ENCODE measurements at places on chromosomes 5 and 9.

- no peak for DNase-seq
Measured at GRCh38 chr5:81058121-81058520, 98.0 kb downstream of the RASGRF2 start.

GRCh38 chr5:146884066-146884626, 5.6 kb upstream of the PPP2R2B start:
- no peak for DNase-seq

DNA sequence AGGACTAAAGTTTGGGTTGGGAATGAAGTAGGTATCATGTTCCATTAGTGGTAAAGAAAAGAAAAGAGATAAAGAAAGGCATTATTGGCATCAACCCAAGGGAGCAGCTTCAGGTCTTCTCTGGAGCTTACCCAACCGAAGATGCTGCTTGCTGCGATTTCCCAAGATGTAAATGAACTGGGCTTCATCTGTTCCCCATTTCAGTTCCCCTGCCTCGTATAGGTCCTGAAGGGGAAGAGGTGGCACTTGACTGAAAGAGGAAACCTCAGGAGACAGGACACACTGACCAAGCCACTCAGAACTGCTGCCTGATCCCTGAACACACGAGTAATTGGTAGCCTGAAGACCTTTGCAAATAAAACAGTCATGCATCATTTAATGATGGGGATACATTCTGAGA, 24.6 kb downstream of the ANXA6 start:
- no peak for DNase-seq

DNA sequence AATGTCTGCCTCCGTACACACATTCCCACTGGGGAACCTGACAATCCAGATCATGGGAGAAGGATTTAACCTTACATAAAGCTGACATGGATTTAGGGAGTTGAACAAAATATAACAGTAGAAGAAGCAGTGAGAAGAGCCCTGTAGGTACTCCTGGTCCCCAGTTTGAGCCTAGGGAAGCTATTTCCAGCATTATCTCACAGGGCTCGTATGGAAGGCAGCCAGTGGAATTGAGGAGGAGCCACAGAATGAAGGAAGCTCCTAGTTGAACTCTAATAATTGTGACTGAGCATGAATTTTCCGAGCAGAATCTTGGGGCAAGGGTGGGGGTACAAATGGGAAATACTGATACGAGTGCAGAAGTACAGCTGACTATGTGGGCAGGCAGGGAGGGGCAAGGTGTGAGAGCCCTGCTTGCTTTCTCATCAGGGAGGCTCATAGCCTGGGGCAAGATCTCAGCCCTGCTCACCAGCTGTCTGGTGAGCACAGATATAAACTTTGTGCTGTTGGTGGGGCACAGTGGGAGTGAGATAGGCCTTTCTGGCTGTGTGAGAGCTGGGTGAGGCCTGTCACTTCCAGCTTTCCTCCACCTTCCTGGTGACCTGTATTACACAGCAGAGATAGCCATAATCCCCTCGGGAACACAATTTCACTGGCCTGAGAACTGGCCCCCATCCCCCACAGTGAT, 290.7 kb upstream of the IL12B start:
- no peak for DNase-seq

DNA sequence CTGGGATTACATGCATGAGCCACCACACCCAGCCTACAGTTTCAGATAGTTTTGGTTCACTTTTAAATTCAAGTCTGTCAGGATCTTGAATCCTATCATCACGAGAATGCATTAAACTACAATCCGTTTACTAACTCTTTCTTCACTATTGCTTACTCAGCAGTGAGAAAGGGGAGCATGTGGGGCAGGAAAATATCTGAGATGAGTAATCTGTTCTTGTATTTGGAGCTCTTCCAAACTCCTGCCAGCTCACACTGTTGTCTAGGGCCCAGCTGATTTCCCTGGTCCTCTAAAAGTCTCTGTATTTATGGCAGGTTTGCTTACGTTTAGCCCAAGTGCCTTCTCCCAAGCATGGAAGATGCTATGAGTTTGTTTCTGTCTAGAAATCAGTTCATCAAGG, 152.2 kb downstream of the FGF18 start:
- DNase-seq: no peak

All from activated T-cell treated with anti-CD3 and anti-CD28 coated beads for 1 hour (primary cell).